ENCODE measurements at places on chromosomes 1 and 21. TPM values are rescaled to one million over a fixed set of nuclear protein-coding genes. Genes with fewer than 3 reads are reported as not detected.

Gene SRRM1
- total RNA-seq: 121 TPM

Gene ATP13A2
- total RNA-seq: 43.2 TPM

Gene RBP7
- total RNA-seq: 4.6 TPM

Gene RNF11
- total RNA-seq: 113 TPM

Gene UTP25
- 6.3 TPM for total RNA-seq

Gene ACOT11
- total RNA-seq: 6.1 TPM

Gene OR2T29
- 19.7 TPM for total RNA-seq

Gene CATSPERE
- total RNA-seq: 2.4 TPM

Gene AMY2A
- not detected for total RNA-seq

Gene SCAMP3
- 25.5 TPM for total RNA-seq

Gene IL20
- total RNA-seq: not detected

Gene CLCA1
- total RNA-seq: not detected

Gene HUNK
- 0.79 TPM for total RNA-seq

Data from placental epithelial cell (primary cell).